ENCODE measurements at places on chromosomes 7 and 10. TPM values are rescaled to one million over a fixed set of nuclear protein-coding genes. Genes with fewer than 3 reads are reported as not detected.

GRCh38 chr10:110859973-110860376 is 11.8 kb upstream of the PDCD4 start:
- no peak for DNase-seq

- no peak for DNase-seq
Observed at GRCh38 chr7:113141803-113142202, 23.4 kb upstream of the SMIM30 start.

DNA sequence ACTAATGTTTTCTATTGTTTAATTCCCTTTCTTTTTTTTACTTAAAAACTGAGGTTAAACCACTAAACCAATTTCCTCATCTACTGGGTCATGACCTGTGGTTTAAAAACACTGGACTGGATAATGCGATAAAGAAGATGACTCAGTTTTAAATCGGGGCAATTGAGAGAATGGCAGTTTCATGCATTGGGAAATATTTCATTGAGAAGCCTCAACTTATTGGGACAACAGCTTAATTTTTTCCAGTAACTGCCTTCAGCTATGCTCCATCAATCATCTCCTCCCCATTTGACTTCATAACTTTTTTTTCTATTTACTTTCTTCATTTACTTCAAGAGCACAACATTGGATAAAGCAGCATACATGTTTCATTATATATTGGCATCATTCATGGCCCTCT is 61.8 kb upstream of the MET start:
- DNase-seq = no peak

Gene LDB3
- 2.5 TPM for total RNA-seq

Gene UNC5B
- total RNA-seq = 16.0 TPM

Gene SUN3
- total RNA-seq = not detected

Gene ELFN1
- 4.3 TPM for total RNA-seq

Gene PVRIG
- total RNA-seq = 1.4 TPM

All from upper lobe of right lung (tissue), 1 donor.